ENCODE measurements at places on chromosomes 2 and 18.

DNA sequence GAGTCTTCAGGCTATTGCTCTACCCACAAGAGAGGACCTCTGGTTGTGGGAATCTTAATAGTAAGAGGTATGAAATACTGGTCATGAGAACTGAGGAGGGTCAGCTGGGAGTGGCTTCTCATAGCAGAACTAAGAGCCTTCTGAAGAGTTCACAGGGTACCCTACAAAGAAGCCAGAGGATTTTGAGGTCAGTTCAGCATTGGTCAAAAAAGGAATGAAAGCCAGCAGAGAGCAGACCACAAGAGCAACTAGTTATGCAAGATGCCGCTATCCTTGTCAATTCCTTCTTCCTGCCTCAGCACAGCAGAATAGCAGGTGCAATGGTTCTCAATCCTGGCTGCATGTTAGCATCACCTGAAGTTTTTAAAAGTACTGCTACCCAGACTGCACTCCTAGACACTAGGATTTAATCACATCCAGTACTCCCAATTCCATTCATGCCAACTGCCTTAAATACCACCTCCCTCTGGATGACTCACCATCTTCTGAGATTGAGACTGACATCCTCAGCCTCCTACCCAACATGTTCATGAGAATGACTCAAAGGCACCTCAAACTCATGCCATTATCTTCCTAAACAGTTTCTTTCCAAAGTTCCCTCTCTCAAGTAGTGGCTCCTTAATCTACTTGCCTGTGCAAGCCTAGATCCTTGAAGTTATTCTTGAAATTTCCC, 81.0 kb upstream of the RBMS1 start:
- no peak for DNase-seq

GRCh38 chr2:48905696-48906095, 150.2 kb upstream of the LHCGR start:
- DNase-seq = no peak

GRCh38 chr2:120857931-120858330, 122.3 kb downstream of the GLI2 start:
- DNase-seq = no peak

GRCh38 chr2:169237286-169237685, 125.0 kb downstream of the LRP2 start:
- no peak for DNase-seq

- DNase-seq = no peak
Observed at GRCh38 chr18:2894131-2894840, 47.5 kb downstream of the EMILIN2 start.

DNA sequence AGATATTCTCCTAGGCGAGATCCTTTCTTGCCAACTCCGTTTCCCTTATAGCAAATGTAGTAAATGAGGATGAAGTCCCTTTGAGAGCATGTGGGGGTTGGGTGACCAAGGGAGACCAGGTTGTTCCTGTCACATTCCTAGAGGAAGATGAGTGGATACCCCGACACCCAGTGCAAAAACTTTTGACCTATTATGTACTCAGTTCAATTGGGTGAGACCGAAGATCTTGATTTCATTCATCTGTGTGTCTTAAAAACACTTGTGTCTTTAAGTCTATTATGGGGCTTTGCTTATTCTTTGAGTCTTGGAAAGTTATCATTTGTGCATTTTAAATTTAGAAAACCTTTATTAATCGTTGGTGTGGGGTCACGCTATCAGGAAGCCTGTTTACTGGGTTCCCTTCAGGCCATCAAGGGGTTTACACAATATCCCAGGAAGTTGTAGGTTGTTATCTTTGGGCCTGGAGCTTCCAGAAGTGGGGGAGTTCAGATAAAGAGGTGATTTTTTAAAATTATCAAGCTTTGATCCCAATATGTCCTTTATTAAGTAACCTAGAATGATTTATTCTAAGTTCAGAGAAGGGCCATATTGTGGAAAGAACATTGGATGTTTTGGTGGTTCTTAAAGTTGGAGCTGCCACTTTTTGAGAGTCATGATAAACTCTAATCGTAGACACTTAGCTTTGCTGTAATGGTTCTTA, 2.8 kb downstream of the RHOB start:
- DNase-seq = no peak

DNA sequence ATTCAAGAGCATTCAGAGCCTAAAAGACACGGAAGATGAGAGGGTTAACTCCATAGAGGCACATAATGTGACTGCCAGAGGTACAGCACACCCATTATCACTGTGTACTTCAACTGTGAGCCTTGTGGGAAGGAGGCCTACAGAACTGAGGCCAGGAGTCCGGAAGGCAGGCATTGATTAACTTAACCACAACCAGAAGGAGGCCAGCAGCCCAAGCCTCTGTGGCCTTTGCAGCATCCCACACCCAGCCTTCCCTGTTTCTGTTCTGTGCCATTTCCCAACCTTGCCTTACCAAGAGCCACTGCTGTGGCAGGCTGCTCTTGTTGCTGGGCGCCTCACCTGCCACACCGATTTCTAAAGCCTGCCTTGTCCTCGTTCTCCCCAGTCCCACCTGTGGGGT, 27.2 kb downstream of the SIGLEC15 start:
- DNase-seq = no peak

DNA sequence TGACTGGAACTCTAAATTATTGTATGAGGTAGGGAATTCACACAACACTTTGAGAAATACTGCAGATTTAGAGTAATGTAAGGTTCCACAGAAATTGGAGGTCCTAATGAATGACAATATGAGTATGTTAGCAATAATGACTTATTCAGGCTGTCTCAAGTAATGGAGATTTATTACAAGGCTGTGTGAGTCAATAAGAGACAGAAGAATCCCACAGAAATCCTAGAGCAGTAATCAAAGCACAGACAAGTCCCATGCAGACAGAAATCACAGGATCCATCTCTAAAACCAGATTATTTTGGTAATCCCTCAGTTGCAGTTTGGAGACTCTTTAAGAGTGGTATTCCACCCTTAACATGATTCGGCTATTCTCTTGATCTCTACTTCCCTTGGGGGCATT, 83.6 kb downstream of the FAM161A start:
- no peak for DNase-seq

DNA sequence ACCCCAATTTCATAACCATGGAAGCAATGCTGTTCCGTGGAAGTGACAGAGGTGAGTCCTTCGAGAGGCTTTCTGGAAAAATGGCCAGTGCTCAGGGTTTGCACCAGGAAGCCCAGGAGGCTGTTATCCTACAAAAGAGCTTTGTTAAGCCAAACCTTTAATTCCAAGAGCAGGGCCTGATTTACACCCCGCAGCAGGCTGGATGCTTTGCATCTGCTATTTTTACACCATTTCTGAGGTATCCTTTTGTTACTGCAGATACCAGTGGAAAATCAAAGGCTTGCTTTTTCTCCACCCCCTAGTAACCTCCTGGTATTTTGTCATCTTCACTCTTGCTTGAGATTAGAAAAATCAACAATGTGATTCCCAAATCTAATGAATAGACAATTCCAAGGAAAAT, 380.6 kb downstream of the SOX11 start:
- no peak for DNase-seq

GRCh38 chr18:12842459-12843380, 41.3 kb downstream of the PTPN2 start:
- no peak for DNase-seq

All from NCI-H748 treated with DMSO at 0.1 percent for 48 hours (cell line).